T47D (cell line): ENCODE measurements at places on chromosomes 7 and 10.

- DNase-seq = no peak
Observed at GRCh38 chr10:7520507-7521485, 110.0 kb upstream of the SFMBT2 start.

- DNase-seq = no peak
Observed at GRCh38 chr10:89427629-89428028, 13.3 kb downstream of the IFIT5 start.

- no peak for DNase-seq
Observed at GRCh38 chr10:101609481-101609880, 21.4 kb downstream of the DPCD start.

DNA sequence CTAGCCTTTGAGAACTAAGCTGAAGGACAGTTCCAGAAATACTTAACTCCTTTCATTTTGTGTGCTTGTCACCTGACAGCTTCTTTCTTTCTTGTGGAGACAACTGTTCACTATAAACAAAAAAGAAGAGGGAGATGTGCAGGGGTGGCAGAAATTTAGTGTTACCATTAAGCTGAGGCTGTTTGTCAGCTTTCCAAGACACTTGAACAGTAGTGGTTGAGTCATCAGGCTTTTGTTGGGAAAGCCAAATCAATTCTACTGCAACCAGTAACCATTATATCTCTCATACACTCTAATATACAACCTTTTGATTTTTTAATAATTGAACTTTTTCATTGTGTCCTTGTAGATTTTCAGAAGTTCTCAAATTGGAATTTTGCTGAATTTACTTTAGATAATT, 75.3 kb downstream of the POLL start:
- DNase-seq = no peak

DNA sequence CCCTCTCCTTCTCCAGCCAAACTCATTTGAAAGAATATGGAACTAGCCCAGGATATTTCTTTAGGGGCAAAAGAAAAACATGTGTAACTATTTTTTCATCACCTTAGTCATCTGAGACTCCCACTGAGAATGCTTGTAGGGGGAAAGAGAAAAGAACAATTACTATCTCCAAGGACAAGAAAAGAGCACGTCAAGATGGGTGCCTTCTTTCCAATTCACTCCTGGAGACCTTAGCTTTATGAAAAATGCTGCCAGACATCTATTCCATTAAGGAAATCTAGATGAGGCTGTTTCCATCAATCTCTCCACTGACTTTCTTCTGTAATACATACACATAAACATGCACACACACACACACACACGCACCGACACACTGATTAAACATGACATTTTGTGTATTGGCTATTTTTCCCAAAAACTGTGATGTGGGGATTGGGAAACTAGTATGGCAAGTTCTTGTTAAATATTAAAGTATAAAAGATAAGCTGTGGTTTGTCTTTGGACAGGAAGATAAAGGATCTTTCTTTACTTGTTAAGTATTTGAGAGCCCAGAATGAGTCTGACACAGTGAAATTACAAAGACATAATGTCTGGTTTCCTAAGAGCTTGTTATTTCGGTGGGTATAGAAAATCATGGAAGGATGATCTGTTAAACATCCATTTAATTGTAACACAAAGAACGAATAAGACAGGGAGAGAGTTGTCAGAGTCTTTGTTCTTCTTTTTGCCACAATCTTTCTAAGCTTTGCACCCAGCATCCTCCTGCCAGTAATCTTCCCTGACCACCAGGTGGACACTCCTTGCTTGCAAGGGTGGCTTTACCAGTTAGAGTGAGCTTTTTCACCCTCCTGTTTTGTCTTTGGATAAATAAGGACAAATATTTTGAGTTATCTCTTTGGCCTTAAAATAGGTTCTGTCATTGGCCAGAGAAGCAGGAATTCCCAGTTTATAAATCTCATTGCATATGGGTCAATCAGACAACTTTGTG, 177.3 kb upstream of the TMEM72 start:
- peak; percentile 42 for DNase-seq

DNA sequence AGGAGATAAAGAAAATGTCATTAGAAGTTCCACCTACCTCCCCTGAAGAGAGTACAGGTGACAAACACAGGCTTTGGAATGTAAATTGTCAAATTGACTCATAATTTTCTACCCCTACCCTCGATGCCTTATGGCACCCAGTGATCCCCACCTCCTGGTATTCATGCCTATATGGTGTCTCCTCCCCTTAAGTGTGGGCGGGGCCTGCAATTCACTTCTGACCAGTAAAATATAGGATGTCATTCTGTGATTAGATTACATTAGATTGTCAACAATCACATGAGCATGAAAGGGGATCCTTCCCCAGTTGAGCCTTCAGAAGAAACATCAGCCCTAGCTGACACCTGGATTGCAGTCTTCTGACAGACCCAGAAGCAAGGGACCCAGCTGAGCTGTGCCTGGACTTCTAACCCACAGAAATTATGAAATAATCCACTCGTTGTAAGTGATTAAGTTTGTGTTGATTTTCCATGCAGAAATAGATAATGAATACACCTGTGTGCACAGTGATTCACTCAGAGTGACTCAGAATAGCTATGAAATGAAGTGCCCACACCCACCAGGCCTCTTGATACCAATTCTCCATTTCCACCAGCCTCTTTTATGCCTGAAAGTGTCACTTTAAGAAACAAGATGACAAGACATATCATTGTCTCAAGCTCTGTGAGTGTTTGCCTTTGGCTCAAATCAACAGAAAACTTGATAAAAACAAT, 8.5 kb upstream of the SLC39A12 start:
- DNase-seq = no peak

DNA sequence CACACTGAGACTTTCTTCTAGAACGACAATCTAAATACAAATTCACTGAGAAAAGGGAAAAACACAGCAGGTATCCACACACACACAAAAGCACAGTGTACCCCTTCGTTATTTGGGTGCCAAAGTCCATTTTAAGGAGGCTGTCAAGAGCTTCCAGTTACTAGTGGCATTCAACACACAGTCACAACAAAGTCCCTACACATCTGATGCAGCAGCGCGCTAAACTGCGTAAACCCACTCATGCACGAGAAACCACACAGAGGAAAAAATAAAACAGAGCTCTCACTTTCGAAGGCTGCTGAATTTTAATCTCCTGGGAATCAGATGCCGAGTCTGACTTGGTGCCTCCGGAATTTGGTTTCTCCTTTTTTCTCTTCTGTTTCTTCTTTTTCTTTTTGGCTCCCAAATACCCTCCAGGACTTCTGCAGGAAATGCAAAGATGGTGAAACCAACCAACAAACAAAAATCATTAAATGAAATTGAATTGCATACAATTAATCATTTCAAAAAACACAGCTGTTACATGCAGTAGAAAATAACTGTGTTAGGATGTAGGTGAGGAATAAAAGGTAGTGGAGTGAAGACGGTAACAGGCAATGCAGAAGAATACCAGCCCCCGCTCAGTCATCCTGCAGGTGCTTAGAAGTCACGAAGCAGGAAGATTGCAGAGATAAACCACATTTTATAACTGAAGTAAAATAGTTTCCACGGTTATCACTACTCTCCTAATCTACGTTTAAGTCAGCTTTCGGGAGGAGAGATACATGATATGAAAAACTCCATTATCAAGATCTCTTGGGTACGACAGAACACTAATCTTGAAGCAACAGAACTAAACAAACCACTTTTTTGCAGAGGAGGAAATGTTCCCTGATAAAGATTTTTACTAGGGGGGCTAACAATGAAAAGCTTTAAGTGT, 27.1 kb downstream of the NMT2 start:
- no peak for DNase-seq

DNA sequence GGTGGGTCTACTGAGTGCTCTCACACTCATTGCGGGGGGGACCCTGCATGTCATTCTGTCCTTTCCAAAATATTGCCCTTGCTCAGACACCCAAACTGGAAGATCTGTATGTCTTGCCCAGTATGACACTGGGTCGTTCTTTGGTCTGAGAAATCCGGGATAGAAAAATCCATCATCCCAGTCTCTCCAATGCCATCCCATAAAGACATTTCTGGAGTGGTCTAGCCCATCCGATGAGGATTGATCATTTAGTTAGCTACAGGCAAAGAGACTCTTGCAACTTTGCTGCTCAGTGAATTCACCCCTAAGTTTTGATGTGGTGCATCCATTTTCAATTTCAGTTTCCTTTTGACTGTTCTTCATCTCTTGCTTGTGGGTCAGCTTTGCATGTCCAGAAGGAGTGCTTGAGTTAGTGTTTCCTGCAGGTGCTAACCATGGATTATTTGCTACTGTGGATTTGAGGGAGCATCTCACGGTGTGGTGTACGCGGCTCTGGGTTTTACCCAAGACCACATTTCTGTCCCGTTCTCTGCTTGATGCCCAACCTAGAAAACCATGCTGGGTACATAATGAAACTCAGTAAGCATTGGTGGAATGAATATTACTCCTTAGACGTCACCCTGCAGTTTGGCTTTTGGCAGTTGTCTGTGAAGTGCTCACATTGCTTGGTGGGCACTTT, 247.0 kb upstream of the MKI67 start:
- no peak for DNase-seq
